ENCODE measurements at places on chromosomes 5 and 9. TPM values are rescaled to one million over a fixed set of nuclear protein-coding genes. Genes with fewer than 3 reads are reported as not detected.

GRCh38 chr9:135186248-135187164, 99.0 kb downstream of the OLFM1 start:
- H3K36me3 ChIP-seq = no peaks in the 10 kb centered on the region
- H3K4me3 ChIP-seq = no peak overlapping the region
- DNase-seq = no peak
- H3K27me3 ChIP-seq = no peaks in the 10 kb centered on the region
- H3K27ac ChIP-seq = no peak overlapping the region

FLT4 gene
- 16.9 TPM for total RNA-seq

TOR2A gene
- 6.1 TPM for total RNA-seq

GRCh38 chr9:94941211-94941875, 214.8 kb downstream of the AOPEP start:
- H3K4me1 ChIP-seq = no peaks in the 10 kb centered on the region
- no peak overlapping the region for H3K4me3 ChIP-seq
- H3K27ac ChIP-seq = no peak overlapping the region
- H3K27me3 ChIP-seq = no peaks in the 10 kb centered on the region
- DNase-seq = no peak

TTLL11 gene
- total RNA-seq = 27.6 TPM

DNA sequence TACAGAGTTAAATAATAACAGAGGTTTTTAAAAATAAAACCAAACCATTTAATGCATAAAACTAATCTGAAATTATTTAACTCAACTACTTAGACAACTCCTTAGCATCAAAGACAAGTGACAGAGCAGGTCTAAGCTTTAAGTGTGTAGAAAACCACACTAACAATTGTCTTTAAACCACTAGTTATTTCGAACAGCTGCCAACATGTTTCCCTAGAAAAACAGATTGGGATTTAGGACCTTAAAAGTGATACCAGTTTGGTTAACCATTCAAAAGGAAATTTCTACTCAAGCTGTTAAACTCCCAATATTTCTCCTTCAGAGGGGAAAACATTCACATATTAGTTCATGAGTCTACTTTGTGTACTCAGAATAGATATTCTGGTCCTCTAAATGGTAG, 208.7 kb downstream of the BNC2 start:
- no peaks in the 10 kb centered on the region for H3K36me3 ChIP-seq
- H3K27ac ChIP-seq = no peak overlapping the region
- DNase-seq = no peak
- H3K4me3 ChIP-seq = no peak overlapping the region

CNTNAP3B gene
- total RNA-seq = 65.9 TPM

Data from sigmoid colon (tissue), 7 donors.